Posterior cingulate gyrus (tissue), 11 donors: ENCODE measurements at places on chromosomes 4 and X.

DNA sequence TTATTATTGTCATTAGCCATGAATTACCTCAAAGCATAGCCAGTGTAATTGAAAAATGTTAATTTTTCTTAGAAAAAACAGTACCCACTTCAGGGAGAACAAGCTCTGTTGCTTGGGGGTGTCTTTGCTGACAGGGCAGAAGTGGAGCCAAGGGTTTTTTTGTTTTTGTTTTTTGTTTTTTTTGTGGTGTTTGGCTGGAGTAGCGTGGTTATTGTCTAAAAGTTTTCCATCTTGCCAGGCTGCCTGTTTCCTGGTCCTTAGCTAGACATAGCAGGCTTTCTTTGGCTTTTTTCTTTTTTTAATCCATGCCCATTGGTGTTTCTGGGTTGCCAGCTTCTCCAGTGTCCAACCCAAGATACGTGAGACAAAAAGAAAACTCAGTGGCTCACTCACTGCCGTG, 61.5 kb downstream of the CASP3 start:
- no peak for DNase-seq

DNA sequence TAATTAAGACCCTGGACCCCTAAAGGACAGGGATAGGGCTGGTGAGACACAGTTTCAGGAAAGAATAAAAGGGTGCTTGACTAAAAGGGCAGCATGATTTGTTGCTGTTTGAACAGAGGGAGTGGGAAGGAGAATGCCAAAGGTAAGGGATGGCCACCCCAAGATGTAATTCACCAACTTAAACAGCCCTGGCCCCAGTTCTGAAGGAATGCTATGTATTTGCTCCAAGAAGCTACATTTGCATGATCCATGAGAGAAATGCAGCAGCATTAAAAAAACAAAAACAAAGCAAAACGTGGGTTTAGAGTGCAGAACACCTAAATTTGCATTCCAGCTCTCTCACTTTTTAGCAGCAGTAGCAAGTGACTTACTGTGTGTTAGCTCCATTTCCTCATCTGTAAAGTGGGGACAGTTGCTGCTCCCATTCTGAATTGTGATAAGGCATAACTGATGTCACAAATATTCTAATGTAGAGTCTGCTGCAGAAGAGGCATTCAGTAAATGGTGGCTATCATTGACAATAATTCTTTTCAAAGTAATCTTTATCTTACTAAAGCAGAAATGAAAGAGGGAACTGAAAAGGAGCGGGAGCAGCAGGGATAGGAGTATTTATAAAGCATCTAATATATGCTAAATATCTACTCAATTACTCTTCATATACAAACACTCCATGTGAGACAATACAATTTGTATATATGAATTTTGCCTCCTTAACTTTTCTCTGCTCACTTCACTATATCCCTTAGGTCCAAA, 115.8 kb downstream of the PPARGC1A start:
- DNase-seq, result no peak

DNA sequence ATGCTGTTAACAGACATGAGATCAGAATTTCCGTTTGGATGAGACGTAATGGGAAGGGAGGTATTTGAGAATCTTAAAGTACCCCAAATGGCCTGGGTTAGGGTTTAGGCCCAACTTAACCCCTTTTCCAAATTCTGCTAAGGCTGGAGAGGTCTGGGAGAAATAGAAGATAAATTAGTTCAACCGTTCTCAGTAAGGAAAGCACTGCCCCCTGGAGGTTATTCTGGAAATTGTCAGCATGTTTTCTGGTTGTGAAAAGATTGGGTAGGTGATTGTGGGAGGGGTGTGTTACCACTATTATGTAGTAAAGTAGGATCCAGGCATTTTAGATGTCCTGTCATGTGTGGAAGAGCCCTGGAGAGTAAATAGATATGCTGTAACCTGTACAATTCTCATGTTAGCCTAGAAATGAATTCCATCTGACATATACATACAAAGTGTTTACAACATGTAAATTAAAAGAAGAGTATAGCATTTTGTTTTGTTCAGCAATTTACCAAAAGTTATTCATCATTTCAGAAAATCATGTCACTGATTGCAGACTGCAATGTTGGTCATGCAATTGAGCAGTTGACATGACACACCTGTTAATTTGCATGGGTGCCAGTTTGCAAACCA, 26.8 kb upstream of the GRXCR1 start:
- DNase-seq, result no peak

GRCh38 chrX:109902665-109903064, 100.2 kb upstream of the TMEM164 start:
- DNase-seq, result no peak

DNA sequence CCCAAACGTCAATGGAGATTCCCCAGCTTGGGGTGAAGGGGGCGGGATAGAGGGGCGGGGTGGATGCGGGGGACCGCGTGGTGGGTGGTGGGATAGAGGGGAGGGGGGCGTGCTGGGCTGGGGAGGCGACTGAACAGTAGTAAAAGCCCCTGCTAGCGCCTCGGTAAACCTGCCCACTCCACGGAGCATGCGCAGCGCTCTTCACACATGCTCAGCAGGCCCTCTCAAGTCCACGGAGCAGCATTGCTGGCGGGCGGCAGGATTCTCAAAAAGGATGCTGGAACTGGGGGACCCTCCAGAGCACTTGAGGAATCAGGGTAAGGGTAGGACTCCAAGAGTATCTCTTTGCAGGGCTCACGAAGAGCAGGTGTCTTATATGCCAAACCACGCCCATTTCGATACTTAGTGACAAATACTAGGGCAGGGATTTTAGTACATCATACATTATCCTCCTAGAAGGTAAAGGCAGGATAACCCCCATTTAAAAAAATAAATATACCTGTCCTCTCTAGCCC, 378 bp upstream of the RPS6KA6 start:
- peak; percentile 60 for DNase-seq

GRCh38 chr4:108043526-108043925, 53.8 kb downstream of the HADH start:
- no peak for DNase-seq

DNA sequence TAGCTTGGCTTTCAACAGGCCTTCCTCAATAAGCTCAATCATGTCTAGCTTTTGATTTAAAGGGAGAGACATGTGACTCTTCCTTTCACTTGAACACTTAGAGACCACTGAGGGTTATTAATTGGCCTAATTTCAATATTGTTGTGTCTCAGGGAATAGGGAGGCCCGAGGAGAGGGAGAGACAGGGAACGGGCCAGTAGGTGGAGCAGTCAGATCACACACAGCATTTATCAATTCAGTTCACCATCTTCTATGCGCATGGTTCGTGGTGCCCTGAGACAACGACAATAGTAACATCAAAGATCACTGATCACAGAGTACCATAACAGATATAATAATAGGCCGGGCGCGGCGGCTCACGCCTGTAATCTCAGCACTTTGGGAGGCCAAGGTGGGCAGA, 17.8 kb downstream of the ZNF81 start:
- DNase-seq, result no peak

- DNase-seq, result no peak
Observed at GRCh38 chr4:123995936-123996335, 599.3 kb downstream of the SPRY1 start.

DNA sequence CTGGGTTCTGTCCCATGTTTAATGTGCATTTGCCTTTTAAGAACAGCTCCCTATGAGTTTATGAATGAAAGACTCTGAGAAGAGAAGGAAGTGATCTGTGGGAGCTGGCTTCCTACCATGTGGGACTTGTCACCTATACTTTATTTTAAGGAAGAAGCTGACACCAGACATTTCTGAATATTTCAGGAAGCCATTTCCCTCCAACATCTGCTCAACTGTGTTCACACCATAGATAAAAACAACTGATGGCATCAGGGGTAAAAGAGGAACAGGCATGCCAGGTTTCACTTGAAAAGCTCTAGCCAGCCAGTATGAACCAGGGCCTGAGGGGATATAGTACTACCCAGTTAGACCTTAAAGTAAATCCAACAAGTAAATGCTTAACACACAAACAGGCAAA, 116.0 kb downstream of the COL4A6 start:
- DNase-seq, result no peak

GRCh38 chrX:41558531-41558930, 111.4 kb downstream of the NYX start:
- no peak for DNase-seq

DNA sequence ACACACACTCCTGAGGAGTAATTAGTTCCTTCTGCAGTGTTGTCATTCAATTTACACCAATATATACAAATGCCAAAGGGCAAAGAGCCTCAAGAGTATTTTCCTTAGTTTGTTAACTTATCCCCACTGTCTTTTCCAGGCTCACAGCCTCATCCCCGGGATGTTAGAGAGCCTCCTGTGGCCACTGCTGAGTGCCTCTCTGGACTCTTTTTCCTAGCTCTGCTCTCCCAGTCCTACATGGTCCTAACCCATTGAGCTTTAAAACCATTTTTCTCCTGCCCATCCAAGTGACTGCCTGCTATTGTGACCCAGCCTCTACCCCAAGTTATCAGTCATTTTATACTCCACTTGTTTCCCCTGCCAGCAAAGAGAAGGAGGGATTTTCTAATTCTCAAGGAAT, 23.5 kb upstream of the TTC29 start:
- DNase-seq, result no peak

DNA sequence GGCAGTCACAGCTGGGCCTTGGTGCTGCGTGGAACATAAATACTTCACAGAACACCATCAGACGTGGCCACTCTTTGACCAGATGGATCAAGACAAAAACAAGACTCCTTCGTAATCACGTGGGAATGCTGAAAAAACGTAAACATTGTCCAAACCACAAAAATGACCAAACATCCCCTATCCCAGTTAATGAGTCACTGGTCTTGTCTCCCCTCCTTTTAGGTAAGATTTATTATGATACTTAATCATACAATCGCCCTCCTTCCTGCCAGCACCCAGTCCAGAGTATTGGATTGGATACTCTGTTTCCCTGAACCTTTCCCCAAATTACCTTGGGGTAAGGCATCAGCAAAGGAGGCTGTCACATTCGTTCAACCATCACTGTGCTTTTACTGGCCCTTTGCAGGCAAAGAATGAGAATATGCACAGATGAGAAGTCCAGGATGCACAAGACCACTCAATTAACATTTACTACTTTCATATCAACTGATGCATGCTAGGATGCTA, 601 bp upstream of the TCEANC start:
- DNase-seq, result no peak

DNA sequence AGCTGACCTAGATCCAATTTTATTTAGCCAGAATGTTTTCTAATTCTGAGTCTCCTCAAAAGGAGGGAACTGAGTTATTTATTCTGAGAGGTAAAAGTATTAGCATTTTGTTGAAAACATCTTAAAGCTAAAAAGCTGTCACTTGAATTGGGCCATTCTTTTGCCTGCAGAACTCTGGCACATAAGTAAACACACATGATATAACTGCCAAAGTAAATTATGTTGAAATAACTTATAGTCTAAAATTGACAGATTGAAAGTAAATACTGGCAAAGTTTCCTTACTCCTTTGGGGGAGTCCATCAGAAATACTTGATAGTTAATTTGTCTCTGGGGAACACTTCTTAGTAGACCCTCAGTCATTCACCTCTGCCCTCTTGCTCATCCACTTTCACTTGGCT, 38.3 kb upstream of the SLC25A4 start:
- no peak for DNase-seq

GRCh38 chrX:102696306-102696705, 15.9 kb upstream of the GPRASP2 start:
- DNase-seq, result no peak

DNA sequence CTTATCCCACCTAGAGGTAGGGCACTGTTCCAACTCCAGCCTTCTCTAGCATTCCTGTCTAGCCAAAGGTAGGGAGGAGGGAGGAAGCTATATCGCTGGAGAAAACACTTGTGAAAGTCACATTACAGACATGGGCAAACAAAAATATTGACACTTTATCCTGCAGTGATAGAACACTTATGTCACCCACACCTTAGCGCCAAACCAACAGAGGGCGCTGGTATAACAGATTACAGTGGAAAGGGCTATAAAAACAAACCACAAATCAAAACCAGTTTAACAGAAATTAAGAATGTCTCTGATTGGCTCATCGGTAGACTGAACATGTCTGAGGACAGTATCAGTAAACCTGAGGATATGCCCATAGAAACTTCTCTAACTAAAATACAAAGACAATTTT, 451.3 kb downstream of the TLL1 start:
- no peak for DNase-seq

DNA sequence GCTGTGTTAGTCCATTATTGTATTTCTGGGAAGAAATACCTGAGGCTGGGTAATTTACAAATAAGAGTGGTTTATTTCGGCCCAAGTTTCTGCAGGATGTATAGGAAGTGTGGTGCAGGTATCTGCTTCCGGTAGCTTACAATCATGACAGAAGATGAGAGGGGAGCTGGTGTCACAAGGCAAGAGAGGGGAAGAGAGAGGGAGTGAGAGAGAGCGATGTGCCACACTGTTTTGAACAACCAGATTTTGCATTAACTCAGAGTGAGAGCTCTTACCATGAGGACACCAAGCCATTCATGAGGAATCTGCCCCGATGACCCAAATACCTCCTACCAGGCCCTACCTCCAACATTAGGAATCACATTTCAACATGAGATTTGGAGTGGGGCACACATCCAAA, 627.6 kb upstream of the FRG1 start:
- no peak for DNase-seq

DNA sequence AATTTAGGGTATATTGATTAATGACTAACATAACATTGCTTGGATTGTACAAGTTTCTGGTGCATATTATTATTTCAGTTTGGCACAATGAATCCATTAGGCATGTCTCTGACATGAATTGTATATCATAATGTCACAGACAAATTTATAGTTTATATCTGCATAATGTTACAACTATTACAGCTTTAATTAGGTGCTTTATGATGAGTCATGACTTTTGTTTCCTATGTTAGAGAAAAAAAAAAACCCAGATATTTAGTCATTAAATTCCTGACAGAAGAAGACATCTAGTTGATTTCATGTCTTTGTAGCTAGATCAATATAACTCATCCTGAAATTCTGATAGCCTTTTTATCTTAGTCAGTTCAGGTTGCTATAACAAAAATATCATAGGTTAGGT, 385.7 kb upstream of the EPHA5 start:
- DNase-seq, result no peak

- DNase-seq, result no peak
Observed at GRCh38 chr4:154623436-154623835, 11.0 kb upstream of the FGG start.

- peak; percentile 89 for DNase-seq
Observed at GRCh38 chr4:183876268-183876934, 28.7 kb upstream of the STOX2 start.

DNA sequence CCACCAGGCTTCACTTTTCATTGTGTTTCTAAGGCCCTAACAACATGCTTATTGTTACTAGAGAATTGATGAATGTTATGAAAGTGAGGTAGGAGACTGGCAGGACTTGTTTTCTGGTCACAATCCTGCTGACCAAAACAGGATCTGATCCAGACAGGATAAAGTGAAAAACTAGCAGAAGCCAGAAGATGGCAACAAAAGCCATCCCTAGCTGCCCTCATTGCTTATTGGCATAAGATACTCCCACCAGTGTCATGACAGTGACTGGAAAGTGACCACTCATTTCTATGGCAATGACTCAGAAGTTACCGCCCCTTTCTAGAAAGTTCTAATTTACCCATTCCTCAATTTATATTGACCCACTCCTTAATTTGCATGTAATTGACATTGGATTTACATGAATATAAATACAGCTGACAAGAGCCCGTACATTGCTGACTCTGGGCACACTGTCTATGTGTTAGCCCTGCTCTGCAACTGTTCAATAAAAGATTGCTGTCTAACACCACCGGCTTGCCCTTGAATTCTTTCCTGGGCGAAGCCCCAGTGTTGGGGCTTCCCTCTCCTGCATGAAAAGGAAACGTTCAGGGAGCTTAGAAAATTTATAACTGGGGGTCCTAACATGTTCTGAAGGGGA, 30.0 kb upstream of the FGG start:
- DNase-seq, result no peak

- no peak for DNase-seq
Observed at GRCh38 chr4:139849219-139849618, 183.6 kb downstream of the MGST2 start.

GRCh38 chrX:155434906-155435743, 23.3 kb downstream of the F8A3 start:
- DNase-seq, result no peak
